ENCODE measurements at places on chromosomes 2 and 18.

DNA sequence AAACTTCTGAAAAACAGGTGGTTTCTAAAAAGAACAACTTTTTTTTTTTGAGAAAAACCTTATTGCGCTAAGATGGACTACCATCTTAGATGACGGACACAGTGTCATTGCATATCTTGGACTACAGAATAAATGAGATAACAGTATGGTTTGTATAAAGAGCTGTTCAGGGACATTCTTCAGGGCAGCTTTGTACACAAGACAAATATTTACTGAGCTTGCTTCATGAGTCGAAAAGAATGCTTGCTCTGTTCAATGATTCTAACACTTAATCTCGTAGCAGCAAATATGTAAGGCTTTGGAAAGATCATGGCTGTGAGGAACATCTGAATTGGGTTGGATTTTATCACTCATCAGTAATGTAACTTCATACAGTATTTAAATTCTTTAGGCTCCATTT, 282.5 kb upstream of the CWC22 start:
- DNase-seq: no peak

- DNase-seq: no peak
These were observed 111.7 kb downstream of the SH3BP4 start for GRCh38 chr2:235063471-235063961.

DNA sequence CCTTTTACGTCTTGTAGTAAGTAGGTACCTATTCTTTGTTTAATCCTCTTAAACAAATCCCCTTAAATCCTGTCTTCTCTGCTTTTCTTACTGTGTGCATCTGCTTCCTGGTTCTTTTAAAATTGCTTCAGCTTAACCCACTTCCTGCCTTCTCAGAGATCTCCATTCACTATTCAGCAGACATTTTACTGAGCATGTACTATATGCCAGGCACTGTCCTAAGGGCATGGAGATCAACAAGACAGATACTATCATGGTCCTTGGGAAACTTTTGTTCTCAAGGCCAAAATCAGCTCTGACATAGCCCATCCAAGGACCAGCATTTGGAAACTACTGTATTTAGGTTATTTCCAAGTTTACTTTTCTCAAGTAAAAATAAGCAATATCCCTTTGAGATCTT, 227.5 kb downstream of the TPGS2 start:
- no peak for DNase-seq

DNA sequence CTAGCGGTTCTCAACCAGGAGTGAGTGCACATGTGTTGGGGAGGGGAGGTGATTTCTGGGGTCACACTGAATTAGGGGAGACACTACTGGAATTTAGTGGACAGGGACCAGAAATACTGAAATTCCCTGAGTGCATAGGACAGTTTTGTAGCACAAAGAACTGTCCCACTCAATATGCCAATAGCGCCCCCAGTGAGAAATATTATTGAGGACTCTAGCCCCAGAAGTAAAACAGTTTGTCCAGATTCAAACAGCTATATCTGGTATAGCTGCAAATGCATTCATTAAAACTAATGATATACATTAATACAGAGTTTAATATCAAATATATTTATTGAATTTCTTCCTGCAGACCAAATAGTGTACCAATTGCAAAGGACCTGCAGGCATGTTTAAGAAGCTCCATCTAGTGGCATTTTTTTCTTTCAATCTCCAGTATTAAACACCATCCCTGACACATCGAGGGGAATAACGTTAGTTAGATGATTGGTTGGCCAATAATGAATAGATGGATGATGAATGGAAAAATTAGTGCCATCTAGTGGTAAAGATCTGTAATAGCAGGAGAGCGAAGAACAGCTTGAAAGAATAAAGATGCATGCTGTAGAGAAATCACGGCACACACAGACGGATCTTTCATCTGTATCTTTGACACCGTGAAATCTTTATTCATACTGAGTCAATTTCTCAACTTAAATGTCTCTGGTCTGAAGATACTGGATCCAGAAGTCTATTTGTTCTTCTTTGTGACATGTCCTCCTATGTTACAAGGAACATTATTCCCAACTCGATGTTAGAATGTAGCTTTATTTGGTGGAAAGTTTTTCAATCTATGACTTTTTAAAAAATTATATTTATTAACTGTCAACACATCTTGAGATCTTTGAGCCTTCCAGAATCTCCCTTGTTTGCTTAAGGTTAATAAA, 62.5 kb downstream of the DHRS9 start:
- peak; percentile 38 for DNase-seq

All from NCI-H345 (cell line).